NCI-H1105 treated with DMSO at 0.1 percent for 48 hours (cell line): ENCODE measurements at places on chromosomes 16 and 17.

DNA sequence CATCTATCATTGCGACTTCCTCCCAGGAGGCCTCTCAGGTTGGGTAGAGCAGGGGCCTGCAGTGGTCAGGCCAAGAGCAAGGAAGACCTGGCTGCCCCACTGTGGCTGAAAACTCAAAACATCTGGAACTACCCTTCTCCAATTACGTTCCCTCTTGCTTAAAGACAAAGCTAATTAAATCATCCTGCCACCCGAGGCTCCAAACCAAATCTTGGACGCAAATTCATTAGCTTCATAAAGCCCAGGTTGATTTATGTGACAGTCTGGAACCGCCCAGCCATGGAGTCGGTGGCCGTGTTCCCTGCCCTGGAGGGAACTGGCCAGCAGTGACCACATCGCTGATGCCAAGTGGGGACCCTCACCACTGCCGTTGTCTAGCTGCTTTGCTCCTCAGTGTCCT, 21.4 kb downstream of the GRIN2C start:
- DNase-seq: no peak

DNA sequence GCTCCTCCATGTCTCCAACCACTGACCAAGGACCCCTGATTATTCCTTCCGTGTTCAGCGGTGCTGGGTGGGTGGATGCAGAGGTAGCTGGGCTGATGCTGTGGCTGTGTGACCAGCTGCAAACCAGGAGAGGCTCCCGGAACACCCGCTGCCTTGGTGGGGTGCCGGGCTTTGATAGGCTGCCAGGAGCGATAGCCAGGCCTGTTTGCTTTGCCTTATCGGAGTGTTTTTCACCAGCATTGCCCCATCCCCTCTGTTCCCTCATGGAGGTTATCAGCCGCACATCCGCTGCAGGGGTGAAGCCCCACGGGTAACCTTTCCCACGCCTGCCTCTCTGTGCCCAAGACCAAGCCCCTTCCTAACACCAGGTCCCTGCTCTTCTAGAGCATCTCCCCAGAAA, 354.3 kb downstream of the C16orf95 start:
- no peak for DNase-seq

DNA sequence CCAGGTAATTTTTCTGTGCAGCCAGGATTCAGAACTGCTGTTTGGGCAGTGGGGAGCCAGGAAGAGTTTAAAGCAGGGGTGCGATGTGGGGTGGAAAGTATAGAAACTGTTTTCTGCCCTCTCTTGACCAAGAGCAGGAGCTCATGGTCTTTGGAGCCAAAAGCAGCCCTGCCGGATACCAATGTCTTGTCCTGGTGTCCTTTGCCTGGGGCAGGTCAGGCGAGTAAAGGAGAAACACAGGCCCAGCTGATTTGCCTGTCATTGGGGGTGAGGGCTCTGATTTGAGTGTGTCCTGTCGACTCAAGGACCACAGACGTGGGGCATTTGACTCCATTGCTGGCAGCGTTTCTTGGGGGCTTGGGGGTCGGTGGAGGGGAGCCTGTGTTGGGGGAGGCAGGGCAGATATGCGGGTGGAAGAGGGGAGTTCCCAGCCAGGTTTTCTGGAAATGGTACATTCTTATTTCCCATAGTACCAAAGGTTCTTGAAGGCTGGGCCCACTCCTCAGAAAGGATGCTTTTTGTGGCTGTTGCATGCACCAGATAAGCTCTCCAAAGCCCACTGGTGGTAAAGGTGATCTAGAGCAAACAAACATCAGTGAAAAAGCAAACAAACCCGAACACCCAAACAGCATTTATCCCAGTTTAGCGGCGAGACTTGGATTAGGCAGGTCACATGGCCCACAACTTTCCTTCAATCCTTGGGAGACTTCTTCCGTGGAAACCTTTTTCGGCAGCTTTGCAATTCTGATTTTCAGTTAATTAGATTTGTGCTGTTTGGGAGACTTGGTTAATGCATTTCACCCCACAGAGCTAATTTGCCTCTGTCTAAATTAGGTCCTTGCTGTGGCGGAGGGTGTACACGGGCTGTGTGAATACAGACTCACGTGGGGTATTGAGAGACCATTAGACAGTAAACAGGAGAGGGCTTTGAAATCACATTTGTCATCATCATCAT, 59.0 kb downstream of the MSI2 start:
- DNase-seq: no peak

- peak; percentile 51 for DNase-seq
Measured at GRCh38 chr16:47142486-47142820, 1.3 kb downstream of the NETO2 start.

- no peak for DNase-seq
Measured at GRCh38 chr17:30580916-30581315, 103.7 kb downstream of the GOSR1 start.

DNA sequence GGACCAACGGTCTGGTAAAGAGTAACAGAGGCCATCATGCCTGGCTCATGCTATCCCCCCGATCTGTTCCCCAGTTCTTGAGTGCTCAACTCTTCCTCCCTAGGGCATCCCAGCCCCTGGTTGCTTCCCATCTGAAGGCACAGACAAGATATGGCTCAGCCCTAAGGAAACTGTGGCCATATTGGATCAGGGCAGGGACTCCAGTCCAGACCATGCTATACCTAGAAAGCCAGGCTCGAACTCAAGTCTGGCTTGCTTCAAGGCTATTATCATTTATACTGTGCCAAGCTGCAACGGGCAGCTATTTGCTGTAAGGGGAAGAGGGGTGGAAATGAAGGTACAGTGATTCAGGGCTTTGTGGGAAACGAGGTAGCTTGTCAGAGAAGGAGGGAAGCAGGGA, 2.8 kb downstream of the UBTF start:
- DNase-seq: no peak

DNA sequence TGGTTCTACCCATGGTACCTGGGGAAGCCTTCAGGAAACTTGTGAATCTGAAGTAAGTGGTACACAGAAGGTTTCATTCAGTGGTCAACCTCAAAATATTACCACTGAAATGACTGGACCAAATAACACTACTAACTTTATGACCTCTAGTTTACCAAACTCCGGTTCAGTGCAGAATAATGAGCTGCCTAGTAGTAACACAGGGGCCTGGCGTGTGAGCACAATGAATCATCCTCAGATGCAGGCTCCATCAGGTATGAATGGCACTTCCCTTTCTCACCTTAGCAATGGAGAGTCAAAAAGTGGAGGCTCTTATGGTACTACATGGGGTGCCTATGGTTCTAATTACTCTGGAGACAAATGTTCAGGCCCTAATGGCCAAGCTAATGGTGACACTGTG, 55.9 kb upstream of the SLC5A11 start:
- DNase-seq: no peak

- DNase-seq: no peak
Measured at GRCh38 chr16:80040814-80041213, 440.3 kb upstream of the MAF start.

DNA sequence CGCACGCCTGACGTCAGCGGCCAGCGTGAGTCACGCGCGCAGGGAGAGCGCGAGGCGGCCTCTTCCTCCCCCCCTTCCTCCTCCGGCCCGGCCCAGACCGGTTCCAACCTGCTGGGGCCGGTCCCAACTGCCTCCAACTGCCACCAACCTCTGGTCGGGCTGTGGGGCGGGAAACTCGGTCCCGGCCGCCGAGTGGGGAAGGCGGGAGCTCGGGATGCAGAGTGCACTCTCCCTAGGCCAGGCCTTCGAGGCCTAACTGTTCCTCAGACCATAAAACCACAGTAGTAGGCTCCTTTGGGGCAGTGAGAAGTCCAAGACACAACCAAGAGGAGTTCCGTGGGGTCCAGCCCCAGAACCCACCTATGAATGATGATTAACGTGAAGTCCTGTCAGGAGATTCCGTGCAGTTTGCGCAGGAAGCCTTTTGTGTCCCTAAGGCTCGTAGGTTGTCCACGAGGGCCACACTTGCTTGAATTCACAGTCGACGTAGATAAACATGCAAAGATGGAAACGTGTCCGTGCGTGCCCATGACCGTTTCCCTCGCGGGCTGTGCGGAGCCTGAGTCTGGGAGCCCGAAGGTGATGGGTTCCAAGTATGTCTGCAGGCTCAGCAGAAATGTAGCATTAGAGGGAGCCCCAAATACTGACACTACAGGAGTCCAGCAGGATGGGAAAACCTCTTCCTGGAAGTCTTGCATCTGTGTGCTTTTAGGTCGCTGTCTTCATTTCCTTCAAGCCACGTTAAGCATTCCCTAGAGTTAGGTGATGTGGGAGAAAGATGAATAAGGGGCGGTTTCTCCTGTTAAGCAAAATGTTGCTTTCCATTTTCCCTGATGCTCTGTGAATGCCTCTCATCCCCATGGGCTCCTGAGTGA, 647 bp downstream of the UNK start:
- DNase-seq: peak; percentile 78

GRCh38 chr16:80717611-80718010, 86.8 kb downstream of the CDYL2 start:
- DNase-seq: no peak

- peak; percentile 52 for DNase-seq
Measured at GRCh38 chr17:77884019-77884418, 74.5 kb upstream of the TNRC6C start.

DNA sequence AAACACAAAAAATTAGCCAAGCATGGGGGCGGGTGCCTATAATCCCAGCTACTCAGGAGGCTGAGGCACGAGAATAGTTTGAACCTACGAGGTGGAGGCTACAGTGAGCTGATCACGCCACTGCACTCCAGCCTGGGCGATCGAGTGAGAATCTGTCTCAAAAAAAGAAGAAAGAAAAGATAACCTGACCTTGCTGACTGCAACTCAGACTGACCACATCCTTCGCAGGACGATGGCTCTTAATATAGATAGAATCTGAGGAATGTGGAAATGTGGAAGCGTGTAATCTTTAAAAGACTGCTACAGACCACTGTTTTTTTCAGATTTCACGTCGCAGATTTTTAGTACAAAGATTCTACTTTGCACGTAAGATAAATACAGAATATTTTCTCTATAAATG, 37.8 kb downstream of the KLHDC4 start:
- DNase-seq: no peak
